ENCODE measurements at places on chromosomes 5 and 9.

- DNase-seq, result no peak
These were observed 391.0 kb upstream of the WWC1 start for GRCh38 chr5:167900340-167900935.

DNA sequence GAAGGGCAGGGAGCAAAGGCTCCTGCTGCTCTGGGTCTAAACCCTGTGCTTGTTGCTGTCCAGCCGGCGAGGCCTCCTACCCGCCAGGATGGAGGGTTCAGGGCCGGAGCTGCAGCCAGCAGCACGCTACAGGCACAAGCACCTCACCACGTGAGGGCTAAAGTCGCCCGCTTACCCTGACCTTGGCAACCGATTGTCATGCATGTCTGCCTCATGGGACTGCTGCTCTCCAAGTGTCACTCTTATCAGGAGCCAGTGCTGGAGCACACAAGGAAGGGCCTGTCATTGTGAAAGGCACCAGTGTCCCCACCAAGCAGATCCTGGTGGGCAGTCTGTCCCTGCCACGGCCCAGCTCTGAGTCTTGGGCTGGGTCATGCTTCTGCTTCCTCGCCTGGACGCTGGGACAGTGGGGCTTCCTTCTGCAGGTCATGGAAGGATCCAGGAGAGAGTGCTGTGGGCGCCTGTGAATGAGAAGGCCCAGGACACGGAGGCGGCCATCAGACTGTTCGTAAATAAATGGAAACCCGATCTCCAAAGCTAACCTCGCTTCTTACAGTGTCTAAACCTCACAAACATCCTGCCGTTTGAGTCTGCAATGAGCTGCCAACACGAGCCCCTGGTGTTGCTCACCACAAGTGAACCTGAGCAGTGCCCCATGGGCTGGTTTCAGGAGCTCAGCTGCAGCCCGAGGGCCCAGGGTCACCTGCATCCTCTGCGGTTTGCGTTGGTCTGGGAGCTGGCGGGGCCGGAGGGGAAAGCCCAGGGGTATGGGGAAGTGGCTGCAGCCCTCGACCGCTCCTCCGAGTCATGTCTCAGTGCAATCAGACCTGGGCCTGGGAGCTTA, 58.2 kb upstream of the RXRA start:
- no peak for DNase-seq

- no peak for DNase-seq
These were observed 34.5 kb downstream of the UNC5A start for GRCh38 chr5:176844706-176845391.

DNA sequence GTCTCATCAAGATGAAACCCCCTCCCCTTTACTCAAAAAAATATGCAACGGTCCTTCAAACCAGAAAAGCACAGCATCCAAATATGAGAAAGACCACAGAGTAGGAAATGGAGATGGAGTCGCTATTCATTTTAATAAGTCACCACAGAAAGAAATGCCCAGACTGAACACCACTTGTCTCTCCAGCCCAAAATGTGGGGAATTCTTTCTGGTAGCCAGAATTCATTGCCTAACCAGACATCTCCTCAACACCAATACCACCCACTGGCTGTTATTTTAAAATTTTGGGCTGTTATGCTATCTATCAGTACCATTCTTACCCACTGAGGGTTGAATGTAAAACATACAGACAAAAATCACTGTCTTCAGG, 100.1 kb downstream of the SUSD1 start:
- no peak for DNase-seq

DNA sequence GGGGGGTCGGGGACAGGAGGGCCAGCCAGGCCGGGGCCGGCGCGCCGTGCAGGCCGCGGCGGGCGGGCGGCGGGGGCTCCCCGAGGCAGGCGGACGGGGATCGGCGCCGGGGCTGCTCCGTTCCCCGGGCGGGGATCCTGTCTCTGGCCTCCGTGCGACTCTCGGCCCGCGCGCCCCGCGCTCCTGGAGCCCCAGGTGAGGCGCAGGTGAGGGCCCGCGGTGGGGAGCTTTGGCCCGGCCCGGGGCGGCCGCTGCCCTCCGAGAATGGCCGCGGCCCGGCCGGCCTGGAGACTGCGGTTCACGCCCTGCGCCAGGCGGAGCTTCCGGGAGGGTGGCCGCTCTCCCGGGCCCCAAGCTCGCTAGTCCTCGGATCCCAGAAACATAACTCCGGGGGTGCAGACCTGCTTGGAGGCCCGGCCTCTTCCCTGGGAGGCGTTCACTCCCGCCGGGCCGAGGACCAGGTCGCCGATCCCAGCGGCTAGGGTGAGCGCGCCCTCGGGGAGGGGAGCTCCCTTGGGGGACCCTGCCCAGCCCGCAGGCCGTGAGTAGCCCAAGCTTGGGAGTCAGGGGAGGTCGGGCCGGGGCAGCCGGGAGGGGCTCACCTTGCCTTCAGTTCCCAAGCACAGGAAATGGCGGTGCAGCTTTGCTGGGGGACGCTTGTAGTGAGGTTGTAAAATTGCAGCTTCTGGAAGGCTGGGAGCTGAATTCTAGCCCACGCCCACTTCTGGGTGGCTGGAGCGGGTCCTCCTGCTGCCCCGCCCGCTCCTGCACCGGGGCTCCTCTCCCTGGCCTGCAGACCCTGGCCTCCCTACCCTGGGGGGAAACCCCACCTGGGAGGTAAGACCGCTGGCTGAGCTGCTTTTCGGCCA, 723 bp downstream of the PPP1R26 start:
- no peak for DNase-seq

DNA sequence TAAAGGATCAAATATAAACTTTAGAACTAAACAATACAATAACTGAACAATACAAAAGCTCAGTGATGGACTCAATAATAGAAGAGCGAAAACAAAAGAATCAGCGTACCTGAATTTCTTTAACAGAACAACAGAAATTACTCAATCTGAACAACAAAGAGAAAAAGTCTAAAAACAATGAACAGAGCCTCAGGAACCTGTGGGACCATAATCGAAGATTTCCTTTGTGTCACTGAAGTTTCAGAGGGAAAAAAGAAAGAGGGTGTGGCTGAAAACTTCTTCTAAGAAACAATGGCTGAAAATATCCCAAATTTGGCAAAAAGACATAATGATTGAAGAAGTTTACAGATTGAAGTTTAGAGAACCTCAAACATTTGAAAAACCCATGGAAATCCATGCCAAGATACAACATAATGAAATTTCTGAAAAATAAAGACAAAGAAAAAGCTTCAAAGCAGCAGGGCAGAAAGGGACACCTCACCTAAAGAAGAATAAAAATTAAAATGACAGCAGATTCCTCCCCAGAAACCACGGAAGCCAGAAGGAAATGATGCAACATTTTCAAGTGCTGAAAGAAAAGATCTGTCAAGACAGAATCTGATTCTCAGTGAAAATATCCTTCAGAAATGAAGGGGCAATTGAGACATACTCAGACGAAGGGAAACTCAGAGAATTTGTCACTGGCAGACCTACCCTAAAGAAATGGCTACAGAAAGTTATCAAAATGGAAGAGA, 288.8 kb downstream of the ARL15 start:
- no peak for DNase-seq

- DNase-seq, result no peak
These were observed 41.3 kb upstream of the CDH18 start for GRCh38 chr5:20029266-20029665.

DNA sequence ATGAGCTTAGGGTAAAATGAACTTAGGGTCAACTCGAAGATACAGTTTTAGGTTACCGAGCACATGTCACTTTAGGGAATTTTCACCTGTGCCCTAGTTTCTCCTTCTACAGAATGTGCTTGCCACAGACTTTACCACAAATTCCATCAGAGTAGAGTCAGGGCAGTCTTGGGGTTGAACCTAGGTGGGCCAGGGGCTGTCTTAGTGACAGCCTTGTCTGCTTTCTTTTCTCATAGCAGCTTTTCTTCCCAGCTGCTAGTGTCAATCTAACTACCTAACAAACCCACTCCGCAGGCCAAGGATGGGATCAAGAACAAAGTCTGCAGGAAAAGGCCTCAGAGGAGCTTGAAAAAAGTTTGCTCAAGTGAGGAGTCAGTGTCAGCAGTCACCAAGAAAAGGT, 458.1 kb upstream of the CDH18 start:
- DNase-seq, result no peak

DNA sequence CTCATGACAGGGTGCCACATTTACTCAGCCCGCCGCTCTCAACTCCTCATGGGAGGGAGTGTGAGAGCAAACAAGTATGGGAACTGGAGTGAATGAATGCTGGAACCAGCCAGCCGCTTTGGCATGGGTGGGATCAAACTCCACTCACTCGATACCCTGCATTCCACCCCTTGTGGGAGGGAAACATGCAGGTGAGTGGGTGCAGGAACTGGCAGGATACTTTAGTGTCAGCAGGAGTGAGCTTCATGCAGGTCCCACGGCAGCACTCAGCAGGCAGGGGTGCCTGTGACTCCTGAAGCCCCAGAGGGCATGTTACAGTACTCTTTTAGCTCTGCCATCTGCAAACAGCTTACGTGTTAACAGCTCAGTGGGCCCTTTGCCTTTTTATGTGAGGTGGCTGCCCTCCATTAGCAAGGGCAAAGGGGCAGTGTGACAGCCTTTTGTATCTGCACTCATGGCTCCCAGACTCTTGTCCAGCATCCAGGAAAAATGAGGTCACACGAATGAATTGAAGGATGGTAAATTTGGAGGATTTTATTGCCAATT, 433.2 kb upstream of the NMUR2 start:
- DNase-seq, result no peak

GRCh38 chr5:125251703-125252102, 505.3 kb upstream of the ZNF608 start:
- DNase-seq, result no peak

GRCh38 chr5:167785106-167785505, 506.3 kb upstream of the WWC1 start:
- no peak for DNase-seq

DNA sequence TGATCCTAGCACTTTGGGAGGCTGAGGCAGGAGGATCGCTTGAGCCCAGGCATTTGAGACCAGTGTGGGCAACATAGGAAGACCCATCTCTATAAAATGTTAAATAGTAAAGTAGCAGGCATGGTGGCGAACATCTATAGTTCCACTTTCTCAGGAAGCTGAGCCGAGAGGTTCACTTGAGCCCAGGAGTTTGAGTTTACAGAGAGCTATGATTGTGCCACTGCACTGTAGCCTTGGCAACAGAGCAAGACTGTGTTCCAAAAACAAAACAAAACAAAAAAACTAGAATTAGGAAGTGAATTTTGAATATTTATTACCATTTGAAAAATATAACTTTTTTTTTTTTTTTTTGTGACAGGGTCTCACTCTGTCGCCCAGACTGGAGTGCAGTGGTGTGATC, 26.8 kb upstream of the PAX5 start:
- no peak for DNase-seq

- no peak for DNase-seq
These were observed 172.7 kb downstream of the CHSY3 start for GRCh38 chr5:130077007-130077406.

DNA sequence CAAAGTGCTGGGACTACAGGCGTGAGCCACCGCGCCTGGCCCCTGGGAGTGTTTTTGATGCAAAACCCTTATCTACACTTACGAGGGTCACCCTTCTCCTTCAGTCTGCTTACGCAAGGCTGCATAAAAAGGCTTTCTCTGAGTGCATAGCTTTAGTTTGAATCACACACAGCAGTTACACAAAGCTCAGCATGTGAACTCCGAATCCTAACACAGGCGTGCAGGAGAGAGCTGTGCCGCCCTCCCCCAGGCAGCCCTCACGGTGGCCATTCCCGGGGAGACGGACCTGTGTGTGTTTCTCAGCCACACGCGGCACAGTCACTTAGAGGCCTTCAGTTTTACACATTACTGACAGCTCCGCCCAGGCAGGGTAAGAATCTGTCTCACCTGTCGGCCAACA, 26.7 kb downstream of the EXD3 start:
- DNase-seq, result no peak

DNA sequence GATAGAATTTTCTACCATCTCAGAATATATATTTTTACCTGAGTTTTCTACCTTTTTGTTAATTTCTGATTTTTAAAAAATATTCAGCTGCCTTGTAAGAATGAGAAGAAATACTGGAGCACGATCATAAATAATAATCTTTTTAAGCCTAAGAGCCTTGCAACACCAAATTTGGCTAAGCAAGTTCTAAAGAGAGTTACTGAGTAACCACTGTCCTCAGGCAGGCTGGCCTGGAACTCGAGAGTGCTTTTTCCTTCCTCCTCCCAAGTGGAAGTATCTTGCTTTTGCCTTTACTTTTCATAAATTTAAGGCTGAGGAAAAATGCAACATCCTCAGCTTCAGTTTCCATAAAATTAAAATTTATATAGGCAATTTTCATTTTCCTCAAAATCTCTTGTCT, 21.0 kb downstream of the GLRX start:
- no peak for DNase-seq

- DNase-seq, result no peak
These were observed 466.6 kb upstream of the DAB2 start for GRCh38 chr5:39891376-39891775.

- no peak for DNase-seq
These were observed 977 bp upstream of the DPP7 start for GRCh38 chr9:137115394-137116026.

GRCh38 chr5:151811593-151812321, 40.0 kb downstream of the G3BP1 start:
- DNase-seq, result no peak

DNA sequence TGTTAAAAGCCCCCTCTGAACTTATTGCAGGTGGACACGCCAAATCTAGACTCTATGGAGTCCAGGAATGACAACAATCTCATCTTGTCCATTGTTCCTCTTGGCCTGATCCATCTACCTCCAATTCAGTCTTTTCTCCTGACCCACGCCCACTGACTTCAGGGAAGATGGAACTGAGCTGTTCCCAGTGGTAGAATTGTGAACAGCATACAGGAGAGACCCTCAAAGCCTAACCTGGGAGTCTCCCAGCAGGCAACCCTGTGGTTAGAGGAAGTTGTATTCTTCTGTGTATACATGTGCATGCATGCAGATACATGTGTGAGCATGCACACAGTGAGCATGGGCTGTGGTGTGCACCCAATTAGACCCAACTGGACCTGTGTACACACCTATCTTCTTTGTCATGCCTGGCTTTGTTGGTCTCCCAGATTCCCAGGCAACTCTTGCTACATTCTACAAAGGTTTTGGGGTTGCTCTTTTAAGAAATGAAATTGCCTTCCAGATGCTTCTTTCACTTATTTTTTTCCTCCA, 286.0 kb downstream of the ZSWIM6 start:
- DNase-seq, result no peak

DNA sequence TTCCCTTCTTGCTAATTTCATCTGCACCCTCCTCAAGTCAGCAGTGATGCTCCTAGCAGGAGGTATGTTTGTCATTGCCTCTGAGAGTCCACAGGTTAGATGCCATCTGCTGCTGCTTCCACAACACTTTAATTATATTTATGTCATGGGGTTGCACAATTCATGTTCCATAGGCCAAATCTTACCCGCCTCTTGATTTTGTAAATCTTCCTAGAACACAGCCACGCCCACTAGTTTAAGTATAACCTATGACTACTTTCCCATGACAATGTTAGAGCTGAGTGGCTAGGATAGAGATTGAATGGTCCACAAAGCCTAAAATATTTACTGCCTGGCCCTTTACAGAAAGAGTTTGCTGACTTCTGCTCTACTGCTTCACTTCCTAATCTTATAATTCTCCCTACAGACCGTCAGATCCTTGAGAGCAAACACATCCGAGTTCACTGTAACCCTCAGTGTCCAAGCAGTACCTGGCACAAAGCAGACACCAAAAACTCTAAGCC, 21.1 kb downstream of the LIFR start:
- no peak for DNase-seq

- no peak for DNase-seq
These were observed 2.0 kb downstream of the MYO10 start for GRCh38 chr5:16934123-16934522.

All from activated T-helper 9 cell treated with anti-CD3 and anti-CD28 coated beads, Interleukin-2, amount 50 U/mL, for 16 hours (primary cell).